Glutamatergic neuron (in vitro differentiated cells): ENCODE measurements at places on chromosomes 2 and 18. TPM values are rescaled to one million over a fixed set of nuclear protein-coding genes. Genes with fewer than 3 reads are reported as not detected.

SKOR2 gene
- 6.7 TPM for total RNA-seq

NCL gene
- total RNA-seq: 320 TPM

ABCA12 gene
- 0.37 TPM for total RNA-seq

ASXL3 gene
- total RNA-seq: 45.6 TPM

C2orf72 gene
- total RNA-seq: 0.42 TPM
